Skeletal muscle tissue (tissue), 5 donors: ENCODE measurements at places on chromosomes 1 and 21. TPM values are rescaled to one million over a fixed set of nuclear protein-coding genes. Genes with fewer than 3 reads are reported as not detected.

NUDT4B gene
- 1.0 TPM for total RNA-seq

INKA2 gene
- total RNA-seq: 20.4 TPM

HFM1 gene
- total RNA-seq: 16.2 TPM

PODN gene
- 3.7 TPM for total RNA-seq

NFIA gene
- 31.3 TPM for total RNA-seq

TP73 gene
- not detected for total RNA-seq

PPIAL4G gene
- not detected for total RNA-seq

GJA9 gene
- not detected for total RNA-seq

ADCY10 gene
- total RNA-seq: under 0.01 TPM

C1orf94 gene
- total RNA-seq: not detected

SH3D21 gene
- 0.52 TPM for total RNA-seq

SLC6A9 gene
- total RNA-seq: 2.1 TPM

NBPF6 gene
- not detected for total RNA-seq

DCST1 gene
- not detected for total RNA-seq

PTGER3 gene
- total RNA-seq: 2.6 TPM

RSPH1 gene
- total RNA-seq: not detected

OPTC gene
- not detected for total RNA-seq

FBXO28 gene
- 19.3 TPM for total RNA-seq

HES5 gene
- 1.6 TPM for total RNA-seq

NOTCH2 gene
- total RNA-seq: 101 TPM

FNDC5 gene
- 366 TPM for total RNA-seq

IGSF9 gene
- under 0.01 TPM for total RNA-seq

SRGAP2B gene
- total RNA-seq: 33.9 TPM

GPR25 gene
- total RNA-seq: not detected

TRIM62 gene
- total RNA-seq: 3.1 TPM

NCF2 gene
- total RNA-seq: 8.9 TPM

A3GALT2 gene
- total RNA-seq: not detected

SLC35F3 gene
- total RNA-seq: 0.52 TPM

OXCT2 gene
- total RNA-seq: not detected

LIPI gene
- not detected for total RNA-seq

AGMAT gene
- total RNA-seq: 4.2 TPM

SPRR1B gene
- total RNA-seq: not detected

CATSPERE gene
- 3.1 TPM for total RNA-seq

PBX1 gene
- total RNA-seq: 53.2 TPM

TEKT2 gene
- 2.1 TPM for total RNA-seq

HMCN1 gene
- 16.7 TPM for total RNA-seq

PLA2G2F gene
- not detected for total RNA-seq

CHIA gene
- total RNA-seq: not detected

HTR1D gene
- not detected for total RNA-seq

ZNF593OS gene
- total RNA-seq: not detected

EPHX1 gene
- total RNA-seq: 13.0 TPM

NGF gene
- 2.1 TPM for total RNA-seq

CFH gene
- 119 TPM for total RNA-seq

CDA gene
- total RNA-seq: not detected

STRIP1 gene
- total RNA-seq: 37.1 TPM

ADAMTS1 gene
- total RNA-seq: 32.4 TPM

BARHL2 gene
- total RNA-seq: not detected

ETV3L gene
- total RNA-seq: not detected

GPATCH2 gene
- total RNA-seq: 15.7 TPM

GUCA2B gene
- not detected for total RNA-seq

SDC3 gene
- 8.9 TPM for total RNA-seq

VWA5B1 gene
- total RNA-seq: 0.52 TPM

SLC2A5 gene
- 8.9 TPM for total RNA-seq
